Activated CD4-positive, CD25-positive, alpha-beta regulatory T cell treated with anti-CD3 and anti-CD28 coated beads, Interleukin-2, amount 50 U/mL, for 24 hours (primary cell): ENCODE measurements at places on chromosomes 7 and 10.

GRCh38 chr7:22378199-22378980 is 21.4 kb upstream of the RAPGEF5 start:
- ATAC-seq = no peak

DNA sequence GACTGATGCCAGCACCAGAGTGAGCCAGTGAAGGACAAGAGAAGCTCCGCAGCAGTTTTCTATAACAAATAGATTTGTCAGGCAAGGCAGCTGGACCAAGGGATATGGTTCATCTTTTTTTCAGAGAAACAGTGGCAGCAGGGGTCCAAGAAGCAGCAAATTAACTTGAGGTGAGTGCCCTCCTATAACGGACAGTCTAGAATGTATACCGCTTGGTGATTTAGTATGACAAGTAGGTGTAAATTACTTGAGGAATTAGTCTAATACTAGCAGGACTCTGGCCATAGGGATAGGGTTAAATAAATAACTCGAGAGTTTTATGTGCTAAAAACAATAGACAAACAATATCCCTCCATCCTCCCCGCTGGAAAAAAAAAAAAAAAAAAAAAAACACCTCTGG is 153.0 kb upstream of the WNT16 start:
- ATAC-seq = no peak

DNA sequence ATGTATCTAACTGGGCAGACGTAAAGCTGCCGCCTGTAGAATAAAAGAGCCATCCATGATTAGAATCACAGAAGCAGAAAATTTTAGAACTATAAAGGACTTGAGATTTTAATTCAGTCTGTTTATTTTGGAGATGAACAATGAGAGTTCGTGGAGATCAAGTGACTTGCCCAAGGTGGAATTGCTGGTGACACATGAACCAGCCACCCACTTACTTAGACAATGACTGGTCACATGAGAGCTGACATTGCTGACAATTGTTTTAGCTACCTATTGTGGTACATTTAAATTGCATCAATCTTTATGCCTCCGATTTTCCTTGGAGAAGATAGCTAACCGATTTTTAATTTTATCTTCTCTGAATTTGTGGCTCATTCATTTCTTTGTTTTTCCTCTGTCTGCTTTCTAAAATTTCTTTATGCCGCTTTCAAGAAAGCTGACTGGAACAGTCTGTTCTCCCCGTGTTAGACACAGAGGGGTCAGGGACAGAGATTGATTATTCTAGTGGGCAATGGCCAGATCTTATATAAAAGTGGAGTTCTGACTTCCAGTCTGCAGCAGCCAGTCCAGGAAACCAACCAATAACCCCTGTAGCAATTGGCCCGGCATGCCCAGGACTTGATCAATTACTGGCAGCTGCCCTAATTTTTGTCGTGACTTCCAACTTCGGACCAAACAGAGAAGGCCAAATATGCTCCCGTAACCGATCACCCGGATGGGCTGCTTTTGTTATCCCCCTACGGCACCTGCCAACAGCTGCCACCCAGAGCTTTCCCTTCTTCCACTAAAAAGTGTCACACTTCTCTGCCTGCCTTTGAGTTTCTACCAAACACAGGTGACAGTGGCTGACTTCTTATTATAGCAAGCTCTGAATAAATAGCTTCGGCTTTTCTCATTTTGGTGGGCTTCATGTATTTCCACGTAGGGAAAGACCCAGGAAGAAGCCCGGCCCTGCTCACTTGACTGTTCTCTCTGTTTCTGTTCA is 241.6 kb downstream of the CAMK1D start:
- ATAC-seq = no peak

GRCh38 chr10:46091828-46092523 is 45.9 kb upstream of the MSMB start:
- ATAC-seq = no peak

DNA sequence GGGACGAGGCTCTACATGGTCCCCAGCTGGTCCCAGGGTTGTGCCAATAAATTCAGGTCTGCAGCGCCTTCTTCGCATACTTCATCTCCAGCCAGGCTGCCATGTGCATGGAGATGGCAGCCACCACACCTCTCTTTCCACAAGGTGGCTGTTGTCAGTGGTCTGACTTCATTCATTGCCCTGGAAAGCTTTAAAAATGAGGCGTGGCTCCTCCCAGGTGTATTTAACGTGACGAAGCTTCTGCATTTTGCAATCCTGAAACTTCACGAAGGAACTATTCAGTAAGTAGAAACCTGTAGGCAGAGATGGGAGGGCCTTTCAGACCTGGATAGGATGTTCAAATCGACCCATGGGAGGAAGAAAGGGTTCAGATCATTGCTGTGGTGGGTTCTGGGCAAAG is 53.7 kb downstream of the PFKFB3 start:
- ATAC-seq = no peak

GRCh38 chr10:61919646-61920215 is 18.2 kb downstream of the ARID5B start:
- no peak for ATAC-seq

GRCh38 chr7:91995391-91996105 is 54.9 kb downstream of the AKAP9 start:
- ATAC-seq = no peak

DNA sequence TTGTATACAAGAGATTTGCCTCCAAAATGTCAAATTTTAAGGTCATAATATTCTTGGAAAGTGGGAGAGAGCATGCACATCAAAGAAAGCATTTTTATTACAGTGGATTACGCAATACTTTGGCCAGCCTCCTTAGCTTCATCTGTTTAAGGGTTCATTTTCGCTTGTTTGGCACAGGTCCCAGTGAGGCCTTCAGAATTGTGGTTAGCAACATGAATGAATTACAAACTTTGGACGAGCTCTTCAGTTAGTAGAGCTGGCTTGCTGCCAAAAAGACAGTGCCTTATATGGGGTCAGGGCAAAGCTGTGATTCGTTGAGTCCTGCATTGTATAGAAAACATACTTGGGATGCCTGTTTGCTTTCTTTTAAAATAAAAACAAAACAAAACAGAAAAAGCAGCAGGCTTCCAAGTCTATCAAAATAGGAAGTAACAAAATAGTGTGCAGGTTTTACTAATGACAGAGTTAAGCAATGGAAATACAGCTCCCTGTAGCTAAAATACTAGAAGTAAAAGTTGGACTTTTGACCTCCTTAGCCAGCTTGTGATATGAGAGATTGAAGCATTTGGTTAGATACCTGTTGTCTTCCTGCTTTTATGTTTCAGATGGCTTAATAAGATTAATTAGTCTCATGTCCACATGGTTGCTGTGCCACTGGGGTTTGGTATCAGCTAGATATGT is 190.8 kb downstream of the MLLT10 start:
- ATAC-seq = no peak

GRCh38 chr7:147579148-147579547 is 1011.4 kb upstream of the C7orf33 start:
- ATAC-seq = no peak

DNA sequence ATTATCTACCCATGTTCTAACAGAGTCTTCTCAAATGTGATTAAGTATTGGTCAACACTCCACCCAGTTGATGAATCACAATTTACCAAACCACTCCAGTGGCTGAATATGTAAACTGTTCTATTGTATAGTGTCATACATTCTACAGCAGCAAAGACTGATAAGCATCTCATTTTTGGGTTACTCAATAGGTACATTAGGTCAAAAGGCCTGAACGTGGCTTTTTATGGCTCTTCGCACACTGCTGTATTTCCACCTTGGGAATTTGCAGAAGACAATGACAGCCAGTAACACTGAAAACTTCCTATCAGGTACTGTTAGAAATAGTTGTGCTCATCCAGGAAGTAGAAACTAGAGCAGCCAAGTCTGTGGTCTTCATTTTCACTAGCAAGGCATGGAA is 166.9 kb downstream of the GLI3 start:
- no peak for ATAC-seq

- no peak for ATAC-seq
These were observed 156.6 kb upstream of the LYZL2 start for GRCh38 chr10:30786131-30786530.
